Renal cortex interstitium (tissue), 15 donors: ENCODE measurements at places on chromosomes 7 and 10. TPM values are rescaled to one million over a fixed set of nuclear protein-coding genes. Genes with fewer than 3 reads are reported as not detected.

Gene ARID5B
- 45.5 TPM for polyA plus RNA-seq

Gene UTF1
- 0.17 TPM for polyA plus RNA-seq

Gene MINDY4
- polyA plus RNA-seq, result 26.9 TPM

Gene CD36
- 33.3 TPM for polyA plus RNA-seq

Gene CFAP46
- polyA plus RNA-seq, result 8.0 TPM

Gene LSM8
- polyA plus RNA-seq, result 58.0 TPM

Gene CLDN12
- 40.4 TPM for polyA plus RNA-seq

Gene ZDHHC6
- 75.2 TPM for polyA plus RNA-seq

Gene DLX5
- polyA plus RNA-seq, result 0.36 TPM
